ENCODE measurements at places on chromosomes 3 and 15.
A peak's percentile ranks its signal among the peaks of the same experiment; 100 is the strongest.

DNA sequence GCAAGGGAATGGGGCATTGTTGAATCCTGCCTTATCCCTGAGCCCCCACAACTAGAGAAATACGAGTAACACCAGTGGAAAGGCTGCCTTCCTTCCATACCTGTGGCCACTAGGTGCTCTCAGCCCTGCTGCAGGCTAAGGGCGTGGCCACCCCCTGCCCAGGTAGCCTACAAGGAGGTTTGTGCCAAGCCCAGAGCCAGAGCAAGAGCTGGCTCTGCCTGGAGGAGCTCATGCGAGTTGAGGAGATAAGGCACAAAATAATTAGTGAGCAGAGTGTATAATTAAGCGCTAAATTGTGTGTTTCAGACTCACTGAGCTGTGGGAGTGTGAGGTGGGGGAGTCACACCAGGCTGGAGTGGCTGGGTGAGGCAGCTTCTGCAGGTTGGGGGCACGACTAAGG is 49.2 kb downstream of the TPRA1 start:
- no peaks in the 10 kb centered on the region for H3K36me3 ChIP-seq
- no peak overlapping the region for H3K27ac ChIP-seq
- no peak for DNase-seq
- H3K4me1 ChIP-seq, result peaks cover 9% of the 10 kb centered on the region
- H3K4me3 ChIP-seq, result no peak overlapping the region

DNA sequence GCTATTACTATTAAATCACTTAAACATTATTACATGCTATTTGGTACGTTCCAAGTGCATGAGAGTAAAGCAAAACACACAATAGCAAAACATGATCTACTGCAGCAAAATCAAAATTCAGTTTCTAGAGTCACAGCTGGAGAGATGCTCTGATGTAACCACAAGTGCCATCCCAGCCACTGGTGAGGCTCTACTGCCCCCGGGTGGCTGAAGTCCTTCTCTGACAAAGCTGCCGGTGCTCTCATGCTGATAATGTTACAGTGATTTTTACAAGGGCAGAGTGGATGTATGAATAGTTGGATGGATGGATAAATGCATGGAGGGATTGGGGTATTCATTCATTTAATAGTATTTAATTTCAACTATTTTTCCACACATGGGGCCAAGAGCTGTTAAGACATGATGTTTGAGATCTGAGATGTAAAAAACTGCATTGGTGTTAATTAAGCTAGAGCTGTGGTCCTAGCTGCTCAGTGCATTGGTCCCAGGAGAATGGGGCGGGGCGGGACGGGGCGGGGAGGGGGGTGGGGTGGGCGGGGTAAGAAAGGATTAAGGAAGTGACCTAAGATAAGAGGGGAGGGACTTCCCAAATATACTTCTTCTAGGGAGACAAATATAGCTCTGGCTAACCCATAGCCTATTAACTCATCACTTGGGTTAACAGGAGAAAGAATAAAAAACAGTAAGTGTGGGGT is 5.3 kb upstream of the SPESP1 start:
- H3K27me3 ChIP-seq, result no peaks in the 10 kb centered on the region
- no peak overlapping the region for H3K4me3 ChIP-seq
- H3K4me1 ChIP-seq, result no peaks in the 10 kb centered on the region
- H3K27ac ChIP-seq, result no peak overlapping the region

DNA sequence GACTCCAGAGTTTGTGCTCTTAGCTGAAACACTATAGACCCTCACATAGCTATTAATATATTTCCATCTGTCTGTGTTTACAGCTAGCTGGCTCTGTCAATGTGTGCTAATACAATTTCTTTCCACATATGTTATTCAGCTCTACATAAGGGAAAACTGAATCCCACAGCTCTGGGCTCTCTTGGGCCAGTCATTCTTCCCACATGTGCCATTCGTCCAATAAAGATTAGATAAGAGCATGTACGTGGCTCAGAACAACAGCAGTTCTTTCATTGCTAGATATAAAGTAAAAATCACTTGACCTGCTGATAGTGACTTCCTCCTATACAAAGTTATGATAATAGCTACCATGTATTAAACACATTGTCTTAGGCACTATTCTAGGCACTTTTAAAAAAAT is 2.8 kb upstream of the ILDR1 start:
- H3K27me3 ChIP-seq, result no peaks in the 10 kb centered on the region
- H3K27ac ChIP-seq, result no peak overlapping the region
- no peaks in the 10 kb centered on the region for H3K36me3 ChIP-seq
- no peak overlapping the region for H3K4me3 ChIP-seq
- no peaks in the 10 kb centered on the region for H3K4me1 ChIP-seq
- no peak for DNase-seq

GRCh38 chr3:51966922-51967383 is 301 bp downstream of the PCBP4 start:
- H3K27me3 ChIP-seq, result no peaks in the 10 kb centered on the region
- H3K27ac ChIP-seq, result peak overlapping the region; percentile 55
- H3K36me3 ChIP-seq, result no peaks in the 10 kb centered on the region
- no peak for DNase-seq
- H3K4me1 ChIP-seq, result no peaks in the 10 kb centered on the region

Data from colonic mucosa (tissue), 4 donors.